Type B pancreatic cell (in vitro differentiated cells): ENCODE measurements at places on chromosomes 7 and 10. TPM values are rescaled to one million over a fixed set of nuclear protein-coding genes. Genes with fewer than 3 reads are reported as not detected.
A peak's percentile ranks its signal among the peaks of the same experiment; 100 is the strongest.

GRCh38 chr10:77889277-77889903 lies 37.2 kb downstream of the DLG5 start:
- no peaks in the 10 kb centered on the region for H3K27me3 ChIP-seq
- H3K4me1 ChIP-seq, result peaks cover 86% of the 10 kb centered on the region
- peak overlapping the region; percentile 92 for H3K27ac ChIP-seq
- no peaks in the 10 kb centered on the region for H3K36me3 ChIP-seq
- H3K4me3 ChIP-seq, result peak overlapping the region; percentile 53

Gene NUTM2A
- 1.5 and 3.2 TPM in 2 replicates for total RNA-seq

DNA sequence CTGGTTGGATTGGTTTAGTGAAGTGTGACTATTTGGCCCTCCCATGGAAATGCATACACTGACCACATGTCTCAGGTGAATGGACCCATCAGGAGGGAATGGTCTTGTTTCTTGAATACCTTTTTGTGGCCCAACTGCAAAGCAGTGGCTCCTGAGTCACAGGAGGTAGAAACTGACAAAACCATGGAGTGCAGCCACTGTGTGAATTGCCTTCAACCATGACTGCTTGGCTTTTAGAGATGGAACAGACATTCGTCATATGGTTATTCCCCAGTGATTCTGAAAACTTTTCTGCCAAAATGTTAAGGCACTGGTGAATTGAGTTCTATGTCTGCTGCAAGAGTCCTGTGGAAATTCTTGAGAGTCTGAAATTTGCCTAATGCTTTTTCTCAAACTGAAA lies 64.7 kb downstream of the CDK14 start:
- no peaks in the 10 kb centered on the region for H3K27me3 ChIP-seq
- no peak overlapping the region for H3K4me3 ChIP-seq
- H3K4me1 ChIP-seq, result peaks cover 7% of the 10 kb centered on the region
- H3K27ac ChIP-seq, result no peak overlapping the region

DNA sequence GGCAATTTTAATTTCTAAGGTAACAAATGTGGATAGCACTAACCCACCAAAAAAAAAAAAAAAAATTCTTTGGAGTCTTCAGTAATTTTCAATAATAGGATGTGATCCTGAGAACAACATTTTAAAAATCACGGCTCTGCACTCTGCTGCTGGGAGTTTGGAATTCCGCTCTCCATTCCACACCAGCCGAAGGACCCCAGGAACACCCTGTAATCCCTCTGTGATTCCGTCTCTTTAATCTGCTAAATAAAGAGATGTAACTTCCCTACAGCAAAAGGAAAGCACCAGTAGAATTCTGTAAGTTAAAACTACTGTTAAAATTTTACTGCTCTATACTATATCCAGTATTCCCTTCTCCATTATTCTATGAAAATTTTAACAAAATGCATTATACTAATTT lies 284.5 kb downstream of the PTPRN2 start:
- H3K4me1 ChIP-seq, result no peaks in the 10 kb centered on the region
- no peak for DNase-seq
- H3K36me3 ChIP-seq, result no peaks in the 10 kb centered on the region
- H3K4me3 ChIP-seq, result no peak overlapping the region
- H3K27me3 ChIP-seq, result peaks cover 4% of the 10 kb centered on the region

DNA sequence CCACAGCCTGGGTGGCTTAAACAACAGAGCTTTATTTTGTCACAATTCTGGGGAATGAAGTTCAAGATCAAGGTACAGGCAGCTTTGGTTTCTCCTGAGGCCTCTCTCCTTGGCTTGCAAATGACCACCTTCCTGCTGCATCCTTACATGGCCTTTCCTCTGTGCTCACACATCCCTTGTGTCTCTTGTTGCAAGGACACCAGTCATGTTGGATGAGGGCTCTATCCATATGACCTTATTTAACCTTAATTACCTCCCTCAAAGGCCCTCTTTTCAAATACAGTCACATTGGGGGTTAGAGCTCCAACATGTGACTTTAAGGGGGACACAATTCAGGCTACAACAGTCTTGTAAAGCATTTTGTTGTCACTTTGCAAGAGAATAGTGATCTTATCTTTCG lies 65.0 kb upstream of the PLXNA4 start:
- no peaks in the 10 kb centered on the region for H3K4me1 ChIP-seq
- no peak for DNase-seq
- H3K27me3 ChIP-seq, result peaks cover 5% of the 10 kb centered on the region
- H3K27ac ChIP-seq, result no peak overlapping the region
- no peak overlapping the region for H3K4me3 ChIP-seq
- H3K36me3 ChIP-seq, result no peaks in the 10 kb centered on the region

- no peak overlapping the region for H3K4me3 ChIP-seq
- H3K27me3 ChIP-seq, result peaks cover 25% of the 10 kb centered on the region
- peaks cover 17% of the 10 kb centered on the region for H3K4me1 ChIP-seq
- H3K36me3 ChIP-seq, result no peaks in the 10 kb centered on the region
- no peak overlapping the region for H3K27ac ChIP-seq
- no peak for DNase-seq
These were observed 266.9 kb upstream of the KLF14 start for GRCh38 chr7:131000873-131001272.

Gene APBB1IP
- total RNA-seq, result 0.12 and 0.48 TPM in 2 replicates

Gene ZNF503
- 86.7 and 88.4 TPM in 2 replicates for total RNA-seq

Gene THAP5
- 19.0 and 24.0 TPM in 2 replicates for total RNA-seq

Gene OR9A2
- not detected in 2 replicates for total RNA-seq

DNA sequence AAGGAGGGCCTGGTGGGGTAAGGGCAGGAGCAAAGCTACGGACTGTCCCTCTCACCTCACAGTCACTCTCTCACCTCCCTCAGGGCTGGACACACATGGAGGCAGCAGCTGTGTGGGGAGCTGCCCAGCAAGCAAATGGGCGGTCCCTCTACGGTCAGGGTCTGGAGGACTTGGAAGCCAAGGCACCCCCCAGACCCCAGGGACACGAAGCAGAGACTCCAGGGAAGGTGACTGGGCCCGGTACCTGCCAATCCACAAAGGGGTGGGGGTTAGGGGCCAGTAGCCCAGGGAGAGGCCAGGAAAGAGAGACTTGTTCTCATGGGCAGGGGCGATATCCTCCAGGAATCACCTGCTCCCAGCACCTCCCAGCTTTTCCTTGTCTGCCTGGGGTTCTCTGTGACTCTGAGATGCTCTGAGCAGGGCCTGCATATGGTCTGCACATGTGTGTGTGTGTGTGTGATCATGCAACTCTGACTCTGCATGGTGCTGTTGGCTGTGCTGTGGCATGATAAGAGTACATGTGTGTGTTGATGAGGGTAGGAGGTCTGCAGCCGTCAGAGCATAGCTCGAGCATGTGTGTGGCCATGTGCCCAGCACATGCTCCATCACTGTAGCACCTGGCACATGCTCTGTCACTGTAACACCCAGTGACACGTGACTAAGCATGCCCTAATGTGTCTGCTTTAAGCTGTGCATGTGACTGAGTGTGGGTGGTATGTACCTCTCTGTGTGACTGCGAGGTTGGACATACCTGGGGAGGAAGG lies 4.6 kb upstream of the LDB3 start:
- no peak overlapping the region for H3K4me3 ChIP-seq
- no peaks in the 10 kb centered on the region for H3K27me3 ChIP-seq
- H3K4me1 ChIP-seq, result peaks cover 31% of the 10 kb centered on the region
- H3K27ac ChIP-seq, result no peak overlapping the region
- no peaks in the 10 kb centered on the region for H3K36me3 ChIP-seq
- no peak for DNase-seq

DNA sequence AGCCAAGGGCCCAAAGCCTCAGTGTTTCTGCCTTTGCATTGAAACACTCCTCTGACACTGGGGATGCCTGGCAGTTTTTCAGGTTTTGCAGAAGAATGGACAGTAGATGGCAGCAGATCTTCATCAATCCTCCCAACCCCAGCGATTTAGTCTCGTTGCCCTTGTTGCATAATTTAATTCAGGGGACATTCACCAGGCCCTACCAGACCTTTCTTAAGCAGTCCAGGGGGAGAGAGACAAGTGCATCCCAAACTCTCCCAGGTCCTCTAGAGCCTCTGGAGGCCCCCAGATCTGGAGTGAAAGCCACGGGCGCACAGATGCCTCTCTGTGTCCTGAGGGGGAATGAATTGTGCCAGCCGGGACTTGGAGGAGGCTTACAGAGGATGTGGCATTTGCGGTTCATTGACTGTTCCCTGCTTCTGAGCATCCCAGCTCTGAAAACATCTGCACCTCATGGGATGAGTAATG lies 29.6 kb downstream of the MINDY4 start:
- H3K36me3 ChIP-seq, result peaks cover 5% of the 10 kb centered on the region
- no peak overlapping the region for H3K4me3 ChIP-seq
- H3K4me1 ChIP-seq, result peaks cover 31% of the 10 kb centered on the region
- no peak for DNase-seq
- H3K27ac ChIP-seq, result no peak overlapping the region

Gene RADIL
- total RNA-seq, result 0.93 and 11.8 TPM in 2 replicates

GRCh38 chr7:69388452-69389137 lies 209.7 kb upstream of the AUTS2 start:
- no peaks in the 10 kb centered on the region for H3K36me3 ChIP-seq
- no peak for DNase-seq
- H3K4me1 ChIP-seq, result peaks cover 8% of the 10 kb centered on the region
- no peak overlapping the region for H3K27ac ChIP-seq

GRCh38 chr10:49642311-49642710 lies 28.5 kb downstream of the CHAT start:
- no peak overlapping the region for H3K27ac ChIP-seq
- H3K36me3 ChIP-seq, result no peaks in the 10 kb centered on the region
- H3K4me3 ChIP-seq, result no peak overlapping the region

Gene CLRN3
- 2.2 and 6.6 TPM in 2 replicates for total RNA-seq

DNA sequence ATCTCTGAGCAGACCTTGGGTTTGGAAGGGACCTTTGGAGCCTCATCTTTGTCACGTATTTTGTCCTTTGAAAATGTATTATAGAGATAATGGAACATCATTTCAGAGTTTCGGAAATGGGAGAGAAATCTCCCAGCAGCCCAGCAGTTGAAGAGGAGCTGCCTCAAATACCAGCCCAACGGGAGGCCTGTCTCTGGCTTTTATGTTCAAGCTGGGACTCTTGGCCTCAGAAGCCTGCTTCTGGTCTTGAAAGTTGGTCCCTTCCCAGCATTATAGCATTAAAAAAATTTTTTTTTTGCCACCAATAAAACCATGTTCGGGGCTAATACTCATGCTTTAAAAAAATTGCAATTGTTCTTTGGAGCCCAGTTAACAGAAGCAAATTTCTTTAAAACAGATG lies 73.4 kb upstream of the CTBP2 start:
- peaks cover 2% of the 10 kb centered on the region for H3K36me3 ChIP-seq
- DNase-seq, result no peak
- H3K4me1 ChIP-seq, result peaks cover 21% of the 10 kb centered on the region
- peaks cover 4% of the 10 kb centered on the region for H3K27me3 ChIP-seq

Gene PROSER2
- total RNA-seq, result 6.7 and 12.6 TPM in 2 replicates

- peaks cover 19% of the 10 kb centered on the region for H3K4me1 ChIP-seq
- H3K27ac ChIP-seq, result no peak overlapping the region
- no peak overlapping the region for H3K4me3 ChIP-seq
- H3K36me3 ChIP-seq, result no peaks in the 10 kb centered on the region
- no peak for DNase-seq
- no peaks in the 10 kb centered on the region for H3K27me3 ChIP-seq
These were observed 11.0 kb upstream of the RASSF4 start for GRCh38 chr10:44948642-44949041.

Gene RAMP3
- 0.48 and 0.70 TPM in 2 replicates for total RNA-seq

GRCh38 chr7:33444511-33444910 lies 315.1 kb downstream of the BBS9 start:
- H3K36me3 ChIP-seq, result no peaks in the 10 kb centered on the region
- H3K4me3 ChIP-seq, result no peak overlapping the region
- H3K27me3 ChIP-seq, result no peaks in the 10 kb centered on the region
- no peak overlapping the region for H3K27ac ChIP-seq
- no peak for DNase-seq

GRCh38 chr10:51001587-51001986 lies 72.7 kb upstream of the PRKG1 start:
- peaks cover 39% of the 10 kb centered on the region for H3K4me1 ChIP-seq
- H3K27me3 ChIP-seq, result no peaks in the 10 kb centered on the region
- no peak for DNase-seq
- H3K36me3 ChIP-seq, result no peaks in the 10 kb centered on the region
- H3K27ac ChIP-seq, result no peak overlapping the region

- H3K27ac ChIP-seq, result no peak overlapping the region
- DNase-seq, result no peak
- H3K4me1 ChIP-seq, result no peaks in the 10 kb centered on the region
- H3K27me3 ChIP-seq, result no peaks in the 10 kb centered on the region
- H3K36me3 ChIP-seq, result peaks cover 9% of the 10 kb centered on the region
- no peak overlapping the region for H3K4me3 ChIP-seq
These were observed 57.8 kb downstream of the PHYHIPL start for GRCh38 chr10:59234194-59234593.

GRCh38 chr10:71509444-71509843 lies 112.7 kb downstream of the CDH23 start:
- peaks cover 7% of the 10 kb centered on the region for H3K4me1 ChIP-seq
- no peak overlapping the region for H3K27ac ChIP-seq
- H3K36me3 ChIP-seq, result no peaks in the 10 kb centered on the region

DNA sequence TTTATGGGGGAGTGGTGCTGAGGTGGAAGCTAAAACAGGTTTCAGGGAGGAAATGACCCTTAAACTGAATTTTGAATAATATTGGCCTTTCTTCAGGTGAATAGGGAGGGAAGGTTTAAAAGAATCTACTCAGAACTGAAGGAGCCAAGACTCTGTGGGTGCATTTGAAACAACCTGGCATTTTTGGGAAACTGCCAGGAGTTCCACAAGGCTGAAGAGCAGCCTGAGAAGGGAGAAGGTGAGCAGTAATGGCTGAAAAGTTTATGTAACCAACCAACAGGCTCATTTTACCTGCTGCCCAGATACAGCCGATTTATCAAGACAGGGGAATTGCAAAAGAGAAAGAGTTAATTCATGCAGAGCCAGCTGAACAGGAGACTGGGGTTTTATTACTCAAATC lies 4.0 kb upstream of the PANK1 start:
- H3K27ac ChIP-seq, result no peak overlapping the region
- H3K4me1 ChIP-seq, result peaks cover 13% of the 10 kb centered on the region
- DNase-seq, result no peak

GRCh38 chr7:157691586-157692459 lies 355.0 kb downstream of the DNAJB6 start:
- no peak overlapping the region for H3K27ac ChIP-seq
- H3K4me1 ChIP-seq, result peaks cover 3% of the 10 kb centered on the region
- peaks cover 65% of the 10 kb centered on the region for H3K27me3 ChIP-seq

GRCh38 chr7:147968046-147968610 lies 622.4 kb upstream of the C7orf33 start:
- no peaks in the 10 kb centered on the region for H3K27me3 ChIP-seq
- no peak for DNase-seq
- H3K4me3 ChIP-seq, result no peak overlapping the region
- H3K4me1 ChIP-seq, result no peaks in the 10 kb centered on the region
